ENCODE measurements at places on chromosomes 1 and 21. TPM values are rescaled to one million over a fixed set of nuclear protein-coding genes. Genes with fewer than 3 reads are reported as not detected.

DNA sequence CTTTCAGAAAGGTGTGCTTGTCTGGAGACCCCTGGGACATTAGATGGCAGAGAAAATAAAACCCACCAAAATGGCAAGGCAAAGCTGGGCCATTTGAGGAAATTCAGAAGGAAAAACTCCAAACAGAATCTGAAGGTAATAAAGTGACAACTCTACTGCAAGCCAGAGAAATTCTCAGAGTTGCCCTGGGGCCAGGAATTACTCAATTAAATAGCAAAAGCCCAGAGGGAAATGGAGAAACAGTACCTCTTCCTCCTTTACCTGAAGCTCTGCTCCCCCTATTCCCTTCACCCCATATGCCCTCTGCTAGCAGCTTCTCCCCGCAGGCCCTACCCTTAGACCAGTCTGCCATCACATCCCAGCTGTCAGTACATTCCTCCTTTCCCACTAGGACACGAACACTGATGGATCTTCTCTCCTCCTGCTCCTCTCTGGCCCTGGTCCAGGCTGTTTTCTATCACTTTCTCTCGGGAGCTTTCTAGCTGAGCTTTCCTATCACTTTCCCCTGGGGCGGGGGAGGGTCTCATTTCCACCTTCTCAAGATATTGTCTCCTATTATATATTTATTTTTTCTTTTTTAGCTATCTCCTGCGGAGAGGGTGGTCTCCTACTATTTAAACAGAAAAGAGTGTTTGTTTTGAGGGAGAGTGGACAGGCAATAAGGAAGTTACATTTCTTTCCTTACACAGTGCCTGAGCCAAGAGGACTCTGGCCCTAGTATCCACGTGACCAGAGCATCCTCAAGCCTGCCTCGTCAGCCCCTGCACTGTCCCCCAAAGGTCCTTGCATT is 47.7 kb upstream of the RBM15 start:
- peak; percentile 64 for DNase-seq

GRCh38 chr21:38955495-38955894 is 149.8 kb downstream of the ETS2 start:
- no peak for DNase-seq

DNA sequence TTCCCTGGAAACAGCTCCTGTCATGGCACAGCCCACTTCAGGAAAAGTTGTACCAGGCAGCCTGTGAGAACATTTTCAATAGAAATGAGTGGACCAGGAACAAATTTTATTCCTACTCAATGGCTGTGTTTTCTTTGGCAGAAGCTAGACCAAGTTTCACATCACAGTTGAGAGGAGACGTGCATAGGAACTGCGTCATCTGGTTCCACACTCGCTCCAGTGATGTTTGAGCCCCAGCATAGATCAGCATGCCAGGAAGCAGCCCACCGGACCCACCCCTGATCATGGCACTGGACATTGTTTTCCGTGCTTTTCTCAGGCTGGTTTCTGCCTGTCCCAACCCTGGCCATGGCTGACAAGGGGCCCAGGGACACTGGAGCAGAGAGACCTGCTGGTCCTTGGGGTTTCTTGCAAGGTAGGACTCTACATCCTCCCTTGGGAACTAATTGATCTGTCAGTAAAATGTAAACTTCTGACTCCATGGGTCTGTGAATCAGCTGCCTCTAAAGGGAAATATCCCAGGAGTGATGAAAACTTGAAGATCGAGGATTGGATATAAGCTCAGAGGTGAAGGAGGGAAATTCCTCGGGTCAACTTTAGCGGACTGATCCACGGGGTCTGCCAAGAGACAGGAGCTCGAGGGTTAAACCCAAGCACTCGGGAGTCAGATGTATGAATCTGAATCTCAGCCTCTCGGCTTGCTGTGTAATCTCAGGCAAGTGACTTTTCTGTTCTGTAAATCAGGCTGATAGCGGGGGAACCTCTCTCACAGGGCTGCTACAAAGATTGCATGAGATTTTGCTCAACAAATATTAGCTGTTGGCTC is 35.7 kb downstream of the NEK2 start:
- DNase-seq = peak; percentile 89

DNA sequence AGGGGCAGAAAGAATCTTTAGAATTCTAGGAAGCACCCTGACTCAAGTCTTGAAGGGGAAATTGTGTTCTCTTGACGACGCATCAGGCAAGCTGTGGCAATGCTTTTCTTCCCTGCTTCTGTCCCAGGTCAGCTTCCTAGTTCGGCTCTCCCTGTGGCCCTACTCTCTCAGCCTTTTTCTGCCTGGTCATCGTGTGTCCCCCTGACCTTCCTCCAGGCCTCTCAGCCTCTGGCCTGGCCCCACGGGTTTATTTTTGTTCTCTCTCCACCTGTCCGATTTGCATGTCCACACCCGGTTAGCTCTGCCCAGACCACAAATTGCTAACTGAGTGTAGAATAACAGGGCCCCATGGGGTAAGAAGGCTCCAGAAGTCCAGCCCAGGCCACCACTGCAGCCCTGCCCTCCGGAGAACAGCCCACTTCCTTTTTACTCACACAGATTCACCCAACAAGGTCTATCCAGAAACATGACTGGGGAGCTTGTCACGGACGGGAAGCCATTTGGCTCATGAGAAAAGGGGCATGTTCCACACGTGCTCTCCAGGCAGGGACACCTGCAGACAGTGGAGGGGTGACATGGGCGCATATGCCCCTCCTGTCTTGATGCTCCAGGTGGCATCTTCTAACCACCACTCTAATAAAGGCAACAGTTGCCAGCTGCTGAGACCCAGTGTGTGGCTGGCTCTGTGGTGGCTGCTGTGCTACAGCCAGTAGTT is 9.8 kb downstream of the KCNN3 start:
- no peak for DNase-seq

DNA sequence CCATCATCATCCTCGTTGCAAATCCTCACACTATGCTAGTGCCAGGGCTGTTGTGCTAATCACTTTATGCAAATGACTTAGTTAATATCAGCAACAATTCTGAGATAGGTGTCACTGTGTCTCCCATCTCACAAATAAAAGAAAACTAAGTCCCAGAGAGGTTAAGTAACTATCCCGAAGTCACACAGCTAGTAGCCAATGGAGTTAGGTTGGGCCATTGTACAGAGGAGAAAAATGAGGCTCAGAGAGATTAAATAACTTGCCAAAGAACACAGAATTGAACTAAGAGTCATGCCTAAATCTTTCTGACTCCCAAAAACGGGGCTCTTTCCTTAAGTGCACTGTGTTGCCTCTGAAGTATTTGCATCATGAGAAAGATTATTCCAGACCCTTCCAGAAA is 146.4 kb downstream of the MIS18A start:
- no peak for DNase-seq

DNA sequence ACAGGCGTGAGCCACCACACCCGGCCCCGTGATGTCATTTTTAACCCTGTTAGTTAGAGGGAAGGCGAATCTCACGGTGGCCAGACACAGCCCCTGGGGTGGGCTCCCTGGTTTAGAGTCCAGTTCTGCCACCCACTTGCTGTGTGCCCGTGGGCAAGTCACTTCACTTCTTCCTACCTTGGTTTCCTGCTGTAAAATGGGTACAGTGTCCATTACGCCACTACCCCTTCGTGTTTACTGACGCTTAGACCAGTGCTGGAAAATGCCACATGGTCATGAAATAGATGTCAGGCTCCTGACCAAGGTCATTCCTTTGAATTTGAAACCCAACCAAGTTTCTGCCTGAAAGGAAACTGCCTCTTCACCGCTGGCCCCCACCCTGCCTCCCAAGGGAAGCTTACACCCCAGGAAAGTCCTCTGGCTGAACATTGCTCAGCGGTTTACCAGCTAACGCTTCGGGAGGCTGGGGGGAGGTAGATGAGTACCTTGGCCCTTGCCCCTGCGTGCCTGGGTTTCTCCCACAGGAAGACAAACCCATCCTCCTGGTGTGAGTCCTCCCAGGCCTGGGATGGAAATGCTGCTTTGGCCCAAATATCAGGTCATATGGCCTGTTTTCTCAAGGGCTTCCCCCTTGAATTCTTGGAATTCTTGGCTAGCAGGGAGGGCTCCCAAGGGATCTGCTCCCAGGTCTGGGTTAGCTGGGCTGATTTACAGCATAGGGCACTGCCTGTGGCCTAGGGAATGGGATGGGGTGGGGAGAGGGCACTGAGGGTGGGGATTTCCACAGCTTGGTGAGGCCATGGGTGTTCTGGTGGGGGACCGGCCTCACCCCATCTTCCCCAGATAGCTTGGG is 7.6 kb upstream of the AADACL4 start:
- no peak for DNase-seq

- peak; percentile 77 for DNase-seq
Observed at GRCh38 chr1:77068013-77068412, 151.2 kb downstream of the PIGK start.

DNA sequence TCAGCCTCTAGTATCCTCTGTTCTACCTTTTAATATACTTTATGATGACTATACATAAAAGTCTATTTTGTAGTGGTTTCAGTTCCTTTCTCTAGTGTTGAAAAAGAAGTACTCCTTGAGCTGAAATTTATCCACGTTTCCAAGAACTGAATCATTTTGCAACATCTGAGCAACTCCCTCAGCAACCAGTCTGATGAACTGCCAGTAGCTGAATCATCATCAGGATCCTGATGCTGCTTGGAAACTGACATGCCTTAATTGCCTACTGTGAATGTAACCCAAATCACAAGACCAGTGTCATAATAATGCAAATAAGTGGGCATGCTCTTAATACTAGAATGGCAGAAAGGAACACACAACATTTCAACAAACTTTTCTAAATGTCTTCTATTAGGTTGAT is 103.3 kb downstream of the CYYR1 start:
- DNase-seq = no peak

DNA sequence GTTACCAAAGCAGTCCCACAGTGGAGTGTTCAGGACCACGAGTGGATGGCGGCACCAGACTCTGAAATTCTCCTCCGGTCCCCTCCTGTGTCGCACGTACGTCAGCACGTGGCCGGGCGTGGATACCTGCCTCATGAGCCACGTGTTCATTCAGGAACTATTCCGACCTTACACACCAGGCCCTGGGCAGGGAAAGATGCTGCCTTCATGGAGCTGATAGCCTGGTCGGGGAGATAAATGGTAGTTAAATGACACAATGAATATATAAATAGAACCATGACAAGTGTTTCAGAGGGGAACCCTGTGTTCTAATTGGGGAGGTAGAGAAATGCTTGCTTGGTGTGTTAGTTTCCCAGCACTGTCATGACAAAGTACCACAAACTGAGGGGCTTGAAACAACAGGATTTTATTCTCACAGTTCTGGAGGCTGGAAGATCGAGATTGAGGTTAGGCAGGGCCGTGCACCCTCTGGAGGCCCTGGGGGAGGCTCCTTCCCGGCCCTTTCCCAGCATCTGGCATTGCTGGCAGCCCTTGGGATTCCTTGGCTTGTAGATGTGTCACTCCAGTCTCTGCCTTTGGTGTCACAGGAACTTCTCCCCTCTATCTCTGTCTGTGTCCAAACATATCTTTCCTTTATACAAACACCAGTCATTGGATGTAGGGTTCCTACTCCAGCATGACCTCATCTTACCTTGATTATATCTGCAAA is 28.9 kb upstream of the GPR137B start:
- no peak for DNase-seq

DNA sequence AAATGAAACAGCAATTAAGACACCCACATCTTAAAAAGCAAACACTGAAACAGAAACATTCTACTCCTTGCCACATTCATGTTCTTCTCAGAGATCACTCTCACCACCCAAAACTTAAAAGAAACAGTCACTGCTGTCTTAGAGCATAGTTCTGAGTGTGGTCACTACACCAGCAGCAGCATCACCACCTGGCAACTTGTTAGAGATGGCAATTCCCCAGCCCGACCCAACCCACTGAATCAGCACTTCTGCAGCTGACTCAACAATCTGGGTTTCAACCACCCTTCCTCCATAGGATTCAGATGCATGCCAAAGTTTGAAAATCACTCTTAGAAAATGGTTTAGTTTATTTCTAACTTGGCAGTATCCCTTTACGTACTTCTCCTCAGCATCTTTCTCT is 126.1 kb downstream of the CDC42BPA start:
- no peak for DNase-seq

DNA sequence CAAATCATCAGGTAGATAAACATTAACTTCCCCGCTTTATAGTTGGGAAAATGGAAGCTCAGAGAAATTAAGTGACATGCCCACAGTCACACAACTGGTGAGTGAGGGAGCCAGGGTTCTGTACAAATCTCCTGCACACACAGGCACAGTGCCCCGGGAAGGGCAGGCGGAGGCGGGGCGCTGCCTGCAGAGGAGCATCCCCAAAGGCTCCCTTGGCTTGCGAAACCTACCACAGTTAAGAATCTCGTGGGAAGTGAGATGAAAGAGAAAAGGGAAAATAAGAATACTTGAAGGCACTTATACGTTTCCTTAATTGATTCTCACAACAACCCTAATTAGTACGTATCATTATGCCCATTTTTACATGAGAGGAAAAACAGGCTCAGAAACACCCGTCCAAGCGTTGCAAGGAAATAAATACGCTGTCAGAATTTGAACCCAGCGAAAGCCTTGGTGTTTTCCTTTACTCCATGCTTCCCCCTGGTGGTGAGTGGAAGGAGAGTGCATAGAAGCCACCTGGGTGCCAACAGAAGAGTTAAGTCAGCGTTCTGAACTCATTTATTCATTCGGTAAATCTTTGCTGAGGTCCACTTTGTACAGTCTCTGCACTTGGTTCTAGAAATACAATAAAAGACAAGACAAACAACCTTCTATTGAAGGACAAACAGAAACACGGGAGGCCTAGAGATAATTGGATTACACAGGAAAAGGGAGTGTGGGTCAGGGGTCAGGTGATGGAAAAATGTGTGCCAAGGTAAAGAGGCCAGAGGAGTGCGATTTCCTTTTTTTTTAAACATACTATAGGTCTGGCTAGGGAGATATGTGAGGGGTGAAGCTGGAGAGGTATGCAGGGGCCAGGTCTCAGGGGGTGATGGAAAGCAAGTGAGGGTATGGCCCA is 28.4 kb downstream of the ACP6 start:
- DNase-seq = no peak

DNA sequence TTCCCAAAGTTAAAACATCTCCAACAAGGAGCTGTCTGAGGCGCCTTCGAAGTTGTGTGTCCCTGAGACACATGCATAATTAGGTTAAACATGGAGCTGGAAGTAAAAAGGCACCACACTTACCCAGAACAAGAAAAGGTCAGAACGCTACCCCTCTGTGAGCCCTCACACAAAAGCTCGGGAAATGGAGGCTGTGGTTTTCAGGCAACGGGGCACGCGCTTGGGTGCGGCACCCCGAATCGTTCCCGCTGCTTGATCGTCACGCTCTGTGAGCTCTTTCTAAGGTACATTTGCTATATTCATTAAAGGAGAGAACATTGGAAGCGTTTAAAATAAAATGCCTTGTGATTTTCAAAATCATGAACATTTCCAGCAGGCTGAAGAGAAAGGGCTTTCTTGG is 12.5 kb downstream of the CAPN8 start:
- DNase-seq = no peak

PCAT6 gene
- total RNA-seq = 3.6 TPM

CHD5 gene
- total RNA-seq = 0.50 TPM

IL12RB2 gene
- total RNA-seq = not detected

SLAMF8 gene
- not detected for total RNA-seq

KLF17 gene
- not detected for total RNA-seq

LIN28A gene
- total RNA-seq = not detected

PTPN14 gene
- total RNA-seq = 59.2 TPM

FMO2 gene
- total RNA-seq = not detected

BSND gene
- 0.09 TPM for total RNA-seq

GART gene
- total RNA-seq = 105 TPM

TSPAN1 gene
- 139 TPM for total RNA-seq

LAX1 gene
- total RNA-seq = not detected

ERICH3 gene
- total RNA-seq = not detected

HOOK1 gene
- 23.7 TPM for total RNA-seq

CENPF gene
- 102 TPM for total RNA-seq

C1orf167 gene
- total RNA-seq = not detected
